ENCODE measurements at places on chromosomes 5 and 9. TPM values are rescaled to one million over a fixed set of nuclear protein-coding genes. Genes with fewer than 3 reads are reported as not detected.

- no peak for DNase-seq
Observed at GRCh38 chr5:150326707-150327106, 24.0 kb upstream of the ARSI start.

DNA sequence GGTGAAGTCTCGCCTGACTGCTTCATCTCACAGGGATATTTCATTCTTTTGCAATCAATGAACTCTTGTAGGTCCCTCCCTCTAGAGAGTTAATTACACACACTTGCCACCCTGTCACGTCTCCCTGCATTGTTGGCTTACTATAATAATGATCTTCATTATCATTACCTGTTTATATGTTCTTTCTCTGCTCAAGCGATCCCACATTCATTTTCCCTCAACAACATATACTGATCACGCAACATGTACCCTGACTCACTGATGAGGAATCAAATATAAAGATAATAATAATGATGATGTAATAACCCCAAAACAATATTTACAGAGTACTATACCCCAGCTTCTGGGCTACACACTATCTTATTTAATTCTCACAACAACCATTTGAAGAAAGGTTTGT is 88.5 kb downstream of the FEM1C start:
- no peak for DNase-seq

DNA sequence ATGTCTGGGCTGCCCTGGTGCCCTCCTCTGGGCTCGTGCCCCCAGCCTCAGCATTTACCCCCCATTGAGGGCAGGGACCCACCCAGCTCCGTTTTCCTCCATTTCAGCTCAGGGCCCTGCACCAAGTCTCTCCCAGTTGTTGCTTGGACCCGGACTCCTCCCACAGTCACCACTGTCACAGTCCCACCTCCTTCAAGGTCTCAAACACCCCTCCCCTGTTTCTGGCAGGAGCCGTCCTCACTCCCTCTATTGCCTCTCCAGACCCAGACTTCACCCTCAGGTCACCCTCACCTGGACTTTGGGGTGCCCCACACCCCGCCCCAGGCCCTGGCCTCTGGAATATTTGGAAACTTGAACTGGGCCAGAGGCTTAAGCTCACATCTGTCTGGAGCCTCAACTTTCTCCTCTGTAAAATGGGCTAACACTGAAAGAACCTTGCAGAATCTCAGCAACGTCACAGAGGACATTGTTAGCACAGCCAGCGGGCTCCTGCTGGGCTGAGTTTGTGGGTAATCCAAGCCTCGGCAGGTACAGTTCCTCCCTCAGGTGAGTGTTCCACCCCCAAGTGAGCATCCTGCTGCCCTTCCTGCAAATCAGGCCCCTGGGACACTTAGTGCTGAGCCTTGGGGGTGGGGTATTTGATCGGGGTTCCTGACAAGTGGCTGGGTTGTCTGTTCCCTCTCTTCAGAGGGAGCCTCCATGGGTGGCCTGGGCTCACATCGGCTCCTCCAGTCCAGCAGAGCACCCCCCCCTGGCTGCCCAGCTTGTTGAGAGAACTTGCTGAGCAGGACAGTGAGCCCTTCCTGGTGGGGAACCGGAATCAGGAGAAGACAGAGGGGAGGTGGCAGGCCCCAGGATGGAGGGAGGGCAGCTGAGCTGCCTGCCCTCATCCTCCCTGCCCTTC is 130.1 kb downstream of the C9orf50 start:
- no peak for DNase-seq

SYK gene
- 0.07 TPM for total RNA-seq

DNA sequence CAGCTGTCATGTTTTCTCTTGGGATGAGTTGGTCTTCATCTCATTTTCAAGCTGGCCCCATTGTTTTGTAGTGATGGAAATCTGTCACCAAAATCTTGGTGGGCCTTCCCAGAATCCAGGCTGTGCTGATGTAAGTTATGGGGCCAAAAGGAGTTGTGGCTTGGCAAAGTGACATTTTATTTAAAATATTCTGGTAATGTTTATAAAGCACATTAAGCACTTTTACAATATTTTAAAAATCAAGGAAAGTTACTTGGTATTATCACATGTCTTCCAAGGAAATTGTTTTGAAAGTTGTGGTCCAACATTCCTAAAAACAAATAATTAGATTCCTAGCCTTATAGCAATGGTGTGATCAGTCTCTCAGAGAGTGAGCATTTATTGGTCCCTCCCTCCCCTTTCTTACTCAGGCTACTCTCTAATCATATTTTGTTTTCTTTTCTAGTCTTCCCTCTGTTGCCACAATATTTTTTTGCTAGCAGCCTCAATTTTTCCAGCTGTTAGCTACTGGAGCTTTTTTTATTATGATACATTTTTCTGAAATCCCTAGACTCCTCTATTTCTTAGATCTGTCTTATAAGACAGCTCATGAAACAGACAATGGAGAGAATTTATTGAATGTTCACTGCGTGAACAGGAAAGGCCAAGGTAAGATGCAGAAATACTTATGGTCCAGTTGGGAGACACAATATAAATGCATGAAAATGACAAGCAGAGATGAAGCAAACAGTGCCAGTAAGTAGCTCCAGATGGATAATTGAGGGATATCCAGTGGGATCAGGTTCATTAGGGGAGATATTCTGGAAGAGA is 408.1 kb upstream of the ZNF608 start:
- DNase-seq: no peak

- DNase-seq: no peak
Observed at GRCh38 chr9:5485378-5486085, 24.8 kb upstream of the PDCD1LG2 start.

GRCh38 chr9:110579862-110580219 is 300 bp upstream of the SVEP1 start:
- no peak for DNase-seq

FBXW11 gene
- total RNA-seq: 67.5 TPM

ADAMTS19 gene
- not detected for total RNA-seq

GRCh38 chr9:87725900-87726709 is at the start of gene CTSL:
Gene CTSL, plus strand, starts transcription at chr9:87726119. Its CDS starts 1,485 bp downstream, at chr9:87727604.
- no peak for DNase-seq

GRCh38 chr5:7242118-7242710 is 153.7 kb upstream of the ADCY2 start:
- DNase-seq: no peak

LAMC3 gene
- total RNA-seq: 0.07 TPM

- DNase-seq: no peak
Observed at GRCh38 chr5:131855452-131855851, 58.6 kb upstream of the FNIP1 start.

POU5F2 gene
- total RNA-seq: 0.46 TPM

DNA sequence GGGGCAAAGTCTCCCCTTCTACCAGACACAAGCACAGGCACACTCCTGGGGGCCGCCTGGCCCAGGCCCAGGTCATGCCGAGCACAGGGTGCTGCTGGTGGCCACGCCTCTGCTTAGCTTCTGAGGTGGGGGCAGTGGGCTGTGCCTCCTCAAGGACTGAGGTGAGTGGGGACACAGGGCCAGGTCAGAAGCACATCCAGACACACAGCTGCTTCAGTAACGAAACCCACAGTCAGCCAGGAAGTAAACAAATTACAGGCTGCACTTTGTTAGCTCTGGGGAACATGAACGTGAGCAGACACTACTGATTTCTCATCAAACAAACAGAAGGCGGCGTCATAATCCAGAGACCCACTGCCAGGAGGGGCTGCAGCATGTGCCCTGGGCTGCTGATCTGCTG is 192.4 kb downstream of the HSPA4 start:
- DNase-seq: no peak

DOCK8 gene
- total RNA-seq: 0.78 TPM

SPTLC1 gene
- 119 TPM for total RNA-seq

DNA sequence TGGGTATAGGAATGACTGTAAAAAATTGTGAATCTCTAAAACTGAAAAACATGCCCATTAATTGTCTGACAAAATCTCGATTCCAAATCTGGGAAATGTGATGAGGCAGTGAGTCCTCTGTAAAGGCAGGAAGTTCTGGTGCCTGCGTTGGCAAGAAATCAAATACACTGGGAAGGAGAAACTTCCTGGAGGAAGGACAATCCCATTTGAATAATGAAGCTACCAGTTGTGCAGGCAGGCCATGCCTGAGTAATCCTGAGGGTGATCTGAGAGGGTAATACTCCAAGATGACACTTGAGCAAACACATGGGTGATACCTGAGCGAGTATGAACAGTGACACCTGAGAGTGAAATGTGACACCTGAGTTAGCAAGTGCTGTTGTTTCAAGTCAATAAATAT is 49.7 kb downstream of the KIF24 start:
- peak; percentile 54 for DNase-seq

GRCh38 chr5:163089230-163089629 is 348.2 kb upstream of the CCNG1 start:
- no peak for DNase-seq

DNA sequence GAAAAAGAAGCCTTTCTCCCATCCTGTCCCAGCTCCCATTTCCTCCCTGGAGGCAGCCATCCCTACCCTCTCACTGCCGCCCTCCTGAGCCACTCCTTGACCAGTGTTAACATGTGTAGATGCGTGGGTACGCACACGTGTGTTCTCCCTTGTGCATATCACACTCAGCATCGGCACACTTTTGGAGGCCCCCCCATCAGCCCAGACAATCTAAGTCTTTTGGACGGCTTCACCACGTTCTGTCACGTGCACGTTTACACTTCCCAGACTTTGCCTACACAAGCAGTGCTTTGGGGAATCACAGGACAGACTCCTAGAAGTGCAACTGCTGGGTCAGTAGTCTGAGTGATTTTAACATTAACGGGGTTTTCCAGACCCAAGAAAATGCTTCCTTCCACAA is 18.0 kb downstream of the HRH2 start:
- no peak for DNase-seq

DNA sequence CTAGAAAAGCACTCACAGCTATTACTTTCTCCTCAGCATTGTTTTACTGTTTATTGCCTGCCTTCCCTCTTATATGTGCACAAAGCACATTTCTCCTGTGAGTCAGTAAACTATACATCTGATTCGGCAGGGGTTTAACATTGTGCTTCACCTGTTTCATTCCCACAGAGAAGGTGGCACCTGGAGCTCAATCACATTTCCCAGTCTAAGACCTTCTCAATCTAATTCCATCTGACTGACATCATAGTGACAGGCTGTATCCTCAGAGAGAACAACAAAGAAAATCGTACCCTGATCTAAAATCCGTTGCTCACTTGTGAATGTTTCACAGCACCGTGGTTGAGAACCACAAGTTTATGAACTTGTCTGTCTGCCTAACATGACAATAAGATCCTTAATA is 92.4 kb upstream of the CAST start:
- DNase-seq: no peak

- DNase-seq: no peak
Observed at GRCh38 chr5:2277886-2278285, 395.2 kb upstream of the IRX4 start.

PRXL2C gene
- 25.1 TPM for total RNA-seq

SLC4A9 gene
- total RNA-seq: not detected

PAEP gene
- not detected for total RNA-seq

RIC1 gene
- 32.8 TPM for total RNA-seq

All from pulmonary artery endothelial cell (primary cell).